ENCODE measurements at places on chromosomes 2 and 18. TPM values are rescaled to one million over a fixed set of nuclear protein-coding genes. Genes with fewer than 3 reads are reported as not detected.

Gene RGPD3
- total RNA-seq: not detected

Gene RFX8
- 1.0 TPM for total RNA-seq

Gene FBXO41
- 31.5 TPM for total RNA-seq

Gene MTX2
- 14.8 TPM for total RNA-seq

Gene CYTIP
- total RNA-seq: 231 TPM

Gene RAD51AP2
- not detected for total RNA-seq

Gene TNFRSF11A
- total RNA-seq: 9.7 TPM

GRCh38 chr2:28206762-28207161 is 185.9 kb upstream of the FOSL2 start:
- no peak overlapping the region for H3K4me3 ChIP-seq
- H3K27ac ChIP-seq: no peak overlapping the region
- H3K36me3 ChIP-seq: peaks cover 5% of the 10 kb centered on the region
- H3K4me1 ChIP-seq: no peaks in the 10 kb centered on the region

- no peak within 1 kb of the TSS for H3K4me3 ChIP-seq
- peaks cover 45% of the 10 kb centered on the region for H3K27me3 ChIP-seq
- DNase-seq: no peak
- no peaks in the 10 kb centered on the region for H3K4me1 ChIP-seq
- H3K27ac ChIP-seq: no peak within 1 kb of the TSS
- no peaks in the 10 kb centered on the region for H3K36me3 ChIP-seq
These were observed at the start of gene DES for GRCh38 chr2:219418155-219419011. TSS of gene DES (plus strand) at chr2:219418377. CDS start at chr2:219418463, 86 bp downstream.

GRCh38 chr2:143476336-143477087 is 347.3 kb downstream of the ARHGAP15 start:
- peaks cover 29% of the 10 kb centered on the region for H3K36me3 ChIP-seq
- H3K27me3 ChIP-seq: no peaks in the 10 kb centered on the region
- no peak overlapping the region for H3K4me3 ChIP-seq

DNA sequence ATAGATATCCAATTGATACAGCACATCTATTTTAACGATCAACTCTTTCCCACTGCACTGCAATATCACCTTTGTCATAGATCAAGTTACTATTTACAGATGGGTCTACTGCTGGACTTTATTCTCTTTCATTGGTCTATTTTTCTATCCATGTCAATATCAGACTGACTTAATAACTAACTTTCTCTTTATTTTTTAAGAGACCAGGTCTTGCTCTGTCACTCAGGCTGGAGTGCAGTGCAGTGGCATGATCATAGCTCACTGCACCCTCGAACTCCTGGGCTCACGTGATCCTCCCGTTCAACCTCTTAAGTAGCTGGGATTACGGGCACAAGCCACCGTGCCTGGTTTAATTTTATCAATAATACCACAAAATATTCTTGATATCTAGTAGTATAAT is 71.2 kb downstream of the TLK1 start:
- no peak overlapping the region for H3K4me3 ChIP-seq
- no peak for DNase-seq
- peaks cover 22% of the 10 kb centered on the region for H3K36me3 ChIP-seq
- peaks cover 13% of the 10 kb centered on the region for H3K4me1 ChIP-seq
- no peak overlapping the region for H3K27ac ChIP-seq

DNA sequence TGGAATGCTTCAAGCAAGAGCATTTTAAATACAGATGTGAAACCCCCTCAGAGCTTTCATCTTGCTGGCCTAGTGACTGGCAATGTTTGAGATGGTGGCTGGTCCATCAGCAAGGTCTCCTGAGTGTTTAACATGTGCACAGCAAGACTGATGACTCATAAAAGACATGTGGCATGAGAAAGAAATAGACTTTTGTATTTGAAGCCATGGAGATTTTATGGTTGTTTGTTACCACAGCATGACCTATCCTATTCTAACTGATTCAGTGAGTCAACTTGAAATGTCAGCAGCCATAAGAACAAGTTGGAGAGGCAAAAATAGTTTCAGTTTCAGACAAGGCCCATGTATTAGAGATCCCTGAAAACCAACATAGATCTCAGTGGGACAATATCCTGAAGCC is 154.7 kb upstream of the LYPD1 start:
- no peaks in the 10 kb centered on the region for H3K4me1 ChIP-seq
- DNase-seq: no peak

- peaks cover 41% of the 10 kb centered on the region for H3K36me3 ChIP-seq
- H3K27me3 ChIP-seq: no peaks in the 10 kb centered on the region
- peak; percentile 97 for DNase-seq
- H3K4me3 ChIP-seq: peak overlapping the region; percentile 91
These were observed 493 bp upstream of the CLASP1 start for GRCh38 chr2:121649596-121650314.

- no peaks in the 10 kb centered on the region for H3K27me3 ChIP-seq
- H3K36me3 ChIP-seq: no peaks in the 10 kb centered on the region
- DNase-seq: no peak
- no peak overlapping the region for H3K27ac ChIP-seq
- H3K4me1 ChIP-seq: no peaks in the 10 kb centered on the region
These were observed 666.3 kb downstream of the TSN start for GRCh38 chr2:122421775-122422174.

- H3K27ac ChIP-seq: no peak overlapping the region
- no peaks in the 10 kb centered on the region for H3K36me3 ChIP-seq
- H3K4me1 ChIP-seq: no peaks in the 10 kb centered on the region
- H3K27me3 ChIP-seq: no peaks in the 10 kb centered on the region
- DNase-seq: no peak
These were observed 2109.8 kb upstream of the CELF4 start for GRCh38 chr18:39675368-39675767.

DNA sequence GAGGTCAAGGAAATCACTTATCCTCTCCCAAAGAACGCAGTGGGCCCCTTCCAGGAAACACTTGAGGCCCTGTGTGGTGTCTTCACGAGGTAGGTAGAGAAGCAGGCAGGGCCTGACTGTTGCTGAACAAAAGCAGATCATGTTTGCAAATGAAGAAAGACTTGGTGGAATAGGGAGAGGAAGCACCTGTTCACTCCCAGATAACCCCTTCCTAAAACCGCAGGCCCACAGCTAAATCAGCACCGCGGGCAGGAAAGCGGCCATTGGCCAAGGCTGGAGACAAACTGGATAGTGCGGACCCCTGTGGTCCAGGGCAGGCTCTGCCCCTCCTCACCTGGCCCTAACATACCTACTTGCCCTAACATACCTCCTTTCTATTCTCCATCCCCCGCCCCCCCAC is 64.9 kb upstream of the KLHL29 start:
- no peak for DNase-seq
- H3K27ac ChIP-seq: no peak overlapping the region
- H3K27me3 ChIP-seq: peaks cover 4% of the 10 kb centered on the region
- no peaks in the 10 kb centered on the region for H3K4me1 ChIP-seq
- no peak overlapping the region for H3K4me3 ChIP-seq

- DNase-seq: no peak
- H3K4me1 ChIP-seq: no peaks in the 10 kb centered on the region
- no peaks in the 10 kb centered on the region for H3K36me3 ChIP-seq
- peaks cover 7% of the 10 kb centered on the region for H3K27me3 ChIP-seq
- no peak overlapping the region for H3K27ac ChIP-seq
These were observed 107.1 kb downstream of the PIEZO2 start for GRCh38 chr18:11042247-11042646.

GRCh38 chr2:55781542-55781941 is 87.9 kb upstream of the PNPT1 start:
- H3K27ac ChIP-seq: no peak overlapping the region
- DNase-seq: no peak
- peaks cover 6% of the 10 kb centered on the region for H3K27me3 ChIP-seq
- no peaks in the 10 kb centered on the region for H3K4me1 ChIP-seq
- no peaks in the 10 kb centered on the region for H3K36me3 ChIP-seq

GRCh38 chr2:29233428-29233827 is 118.2 kb downstream of the CLIP4 start:
- H3K36me3 ChIP-seq: no peaks in the 10 kb centered on the region
- peaks cover 6% of the 10 kb centered on the region for H3K27me3 ChIP-seq
- no peaks in the 10 kb centered on the region for H3K4me1 ChIP-seq
- no peak overlapping the region for H3K27ac ChIP-seq

DNA sequence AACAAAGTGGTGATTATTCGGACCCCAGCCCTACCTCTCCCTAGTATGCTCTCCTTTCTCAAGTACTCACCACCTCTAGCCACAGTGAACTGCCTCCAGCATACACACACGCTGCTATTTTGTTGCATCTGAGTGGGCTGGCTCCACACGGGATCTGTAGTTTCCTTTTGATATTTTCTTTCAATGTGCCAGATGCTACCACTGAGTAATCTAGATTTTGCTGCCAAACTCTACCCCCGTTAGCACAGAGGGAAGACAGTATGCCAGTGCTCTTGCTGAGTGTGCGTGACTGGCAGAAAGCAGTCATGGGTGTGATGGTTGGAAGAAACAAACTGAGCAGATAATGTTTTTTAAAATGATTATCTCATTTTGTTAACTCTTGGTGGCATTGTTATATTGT is 11.6 kb downstream of the CFLAR start:
- no peaks in the 10 kb centered on the region for H3K27me3 ChIP-seq
- peak overlapping the region; percentile 95 for H3K4me3 ChIP-seq
- peaks cover 62% of the 10 kb centered on the region for H3K36me3 ChIP-seq
- peak overlapping the region; percentile 90 for H3K27ac ChIP-seq
- peaks cover 85% of the 10 kb centered on the region for H3K4me1 ChIP-seq

- DNase-seq: no peak
- no peaks in the 10 kb centered on the region for H3K36me3 ChIP-seq
- H3K4me3 ChIP-seq: no peak overlapping the region
- no peak overlapping the region for H3K27ac ChIP-seq
These were observed 116.9 kb downstream of the AGAP1 start for GRCh38 chr2:235610696-235611257.

DNA sequence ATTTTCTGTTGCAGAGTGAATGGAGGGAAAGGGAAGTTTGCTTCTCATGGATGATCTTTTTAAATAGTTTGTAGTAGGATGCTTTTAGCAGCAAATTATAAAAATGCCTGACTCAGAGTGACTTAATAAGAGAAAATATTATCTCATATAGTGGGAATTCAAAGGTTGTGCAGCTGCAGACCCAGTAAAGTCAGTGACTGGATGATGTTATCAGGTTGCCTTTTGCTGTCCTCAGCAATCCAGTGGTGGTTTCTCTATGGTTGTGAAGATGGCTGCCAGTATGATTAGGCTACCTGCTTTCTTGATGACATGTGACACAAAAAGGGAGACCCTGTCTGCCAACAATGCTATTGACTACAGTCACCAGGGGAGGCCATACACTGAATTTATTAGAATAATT is 184.8 kb downstream of the DIS3L2 start:
- H3K27me3 ChIP-seq: no peaks in the 10 kb centered on the region
- H3K27ac ChIP-seq: no peak overlapping the region
- no peaks in the 10 kb centered on the region for H3K36me3 ChIP-seq

DNA sequence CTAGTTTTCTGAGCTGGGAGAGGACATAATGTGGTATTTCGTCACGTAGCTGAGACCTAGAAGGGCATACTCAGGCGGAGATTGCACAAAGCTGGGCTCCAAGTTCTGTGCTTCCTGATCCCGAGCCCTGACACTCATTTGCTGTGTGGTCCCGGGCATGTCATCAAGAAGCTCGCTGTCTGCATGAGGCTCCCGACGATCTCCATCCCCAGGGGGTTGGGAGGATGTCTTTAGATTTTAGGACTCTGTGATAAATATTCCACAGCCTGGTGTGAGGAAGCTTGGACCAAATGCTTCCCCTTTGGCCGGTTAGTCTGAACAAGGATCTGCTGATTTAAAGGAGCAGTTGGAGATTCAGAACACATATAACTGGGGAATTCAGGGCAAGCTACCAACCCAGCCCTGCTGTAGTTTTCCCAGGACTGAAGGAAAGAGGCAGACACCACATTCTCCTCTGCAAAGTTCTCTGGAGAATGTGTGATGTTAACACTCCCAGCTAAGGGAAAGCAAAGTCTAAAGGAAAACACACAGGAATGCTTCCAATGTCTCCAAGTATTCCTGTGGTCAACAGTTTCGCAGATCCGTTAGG is 2.3 kb downstream of the KCNE4 start:
- no peaks in the 10 kb centered on the region for H3K36me3 ChIP-seq
- DNase-seq: no peak
- H3K27ac ChIP-seq: no peak overlapping the region
- no peaks in the 10 kb centered on the region for H3K4me1 ChIP-seq
- H3K4me3 ChIP-seq: no peak overlapping the region
- H3K27me3 ChIP-seq: no peaks in the 10 kb centered on the region

DNA sequence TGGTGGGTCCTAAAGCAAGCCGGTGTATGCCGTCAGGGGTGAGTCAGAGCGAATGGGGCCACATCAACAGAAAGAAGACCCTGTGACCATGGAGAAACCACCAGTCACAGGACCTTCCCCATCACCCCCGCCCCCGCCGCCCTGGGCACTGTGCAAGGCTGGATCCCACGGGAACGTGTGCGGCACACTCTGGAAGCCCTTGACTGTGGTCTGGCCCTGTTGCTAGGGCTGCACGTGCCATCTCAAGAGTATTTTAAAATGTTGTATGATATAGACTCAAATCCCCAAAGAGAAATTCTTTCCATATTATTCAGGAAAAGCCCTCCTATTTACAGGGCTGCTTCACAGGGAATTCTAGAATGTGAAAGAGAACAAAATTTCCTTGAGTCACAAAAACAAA is 174.8 kb downstream of the BCL2 start:
- DNase-seq: no peak
- H3K4me1 ChIP-seq: peaks cover 36% of the 10 kb centered on the region
- H3K27ac ChIP-seq: no peak overlapping the region
- H3K4me3 ChIP-seq: no peak overlapping the region
- H3K36me3 ChIP-seq: peaks cover 52% of the 10 kb centered on the region
- H3K27me3 ChIP-seq: no peaks in the 10 kb centered on the region

DNA sequence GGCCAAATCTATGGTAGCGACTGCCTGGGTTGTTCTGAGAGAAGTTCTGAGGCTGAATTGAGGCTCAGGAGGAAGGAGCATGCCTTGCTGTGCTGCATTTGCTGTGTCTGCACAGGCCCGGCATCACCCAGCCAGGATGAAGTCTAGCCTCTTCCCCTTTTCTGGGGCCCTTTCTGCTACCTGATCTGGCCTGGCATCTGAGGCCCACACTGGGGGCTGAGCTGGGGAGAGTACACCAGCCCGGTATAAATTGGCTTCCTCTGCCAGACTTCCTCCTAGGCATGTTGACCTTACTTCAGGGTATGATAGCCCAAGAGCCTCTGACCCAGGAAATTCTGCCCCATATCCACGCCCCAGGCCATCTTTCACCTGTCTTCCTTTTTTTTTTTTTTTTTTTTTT is 30.0 kb downstream of the MRPL35 start:
- H3K27ac ChIP-seq: no peak overlapping the region
- H3K4me1 ChIP-seq: peaks cover 12% of the 10 kb centered on the region
- no peak for DNase-seq
- H3K4me3 ChIP-seq: no peak overlapping the region
- H3K27me3 ChIP-seq: peaks cover 5% of the 10 kb centered on the region

All from activated CD8-positive, alpha-beta memory T cell treated with anti-CD3 and anti-CD28 coated beads, Interleukin-2, amount 10 ng/mL, durations not matched to agents 7 days and 5 days (primary cell).